ENCODE measurements at places on chromosomes 11 and 22.
A peak's percentile ranks its signal among the peaks of the same experiment; 100 is the strongest.

DNA sequence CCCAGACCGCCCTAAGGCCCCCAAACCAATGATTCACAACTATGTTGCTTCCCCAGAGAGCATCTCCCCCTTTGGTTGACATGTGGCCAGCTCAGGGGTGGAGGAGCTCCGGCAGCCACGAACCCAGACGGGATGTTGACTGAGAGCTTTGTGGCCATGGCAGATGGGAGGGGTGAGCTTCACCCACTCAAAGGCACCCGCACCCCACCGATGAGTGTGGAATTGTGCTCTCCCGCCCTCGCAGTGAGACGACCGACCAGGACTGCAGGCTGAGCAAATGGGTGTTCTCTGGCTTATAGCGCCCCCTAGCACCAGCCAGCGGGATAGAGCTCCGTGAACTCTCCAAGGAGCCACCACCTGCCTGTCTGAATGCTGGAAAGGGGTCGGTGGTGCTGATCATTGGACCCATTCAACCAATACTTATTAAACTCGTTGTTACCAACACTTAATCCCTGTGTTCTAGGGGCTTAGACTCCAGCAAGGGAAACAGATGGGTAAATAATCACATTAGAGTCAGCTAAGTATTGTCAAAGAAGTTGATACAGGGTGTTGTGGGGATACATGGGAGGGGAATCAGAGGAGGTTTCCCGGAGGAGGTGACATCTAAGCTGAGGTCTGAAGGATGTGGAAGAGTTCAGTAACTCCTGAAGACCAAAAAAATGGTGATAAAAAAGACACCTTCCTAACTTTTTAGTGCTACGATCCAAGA lies 4.5 kb upstream of the TIMP3 start:
- peak; percentile 85 for DNase-seq

DNA sequence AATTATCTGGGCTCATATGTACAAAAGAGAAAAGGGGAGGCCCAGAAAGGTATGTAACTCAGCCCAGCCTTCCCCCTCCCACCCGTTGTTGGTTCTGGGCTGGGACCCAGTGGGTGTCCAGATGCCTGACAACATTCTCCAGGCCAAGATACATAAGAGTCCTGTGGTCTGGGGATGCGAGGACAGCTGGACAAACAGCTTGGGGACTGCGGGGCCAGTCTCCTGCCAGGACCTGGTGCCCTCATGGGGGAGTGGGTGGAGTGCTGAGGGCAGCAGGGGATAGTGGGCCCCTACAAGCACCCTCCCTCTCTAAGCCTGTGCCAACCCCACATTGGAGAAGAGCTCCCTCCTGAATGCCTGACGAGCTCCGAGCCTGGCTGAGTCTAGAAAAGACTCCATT lies 3.5 kb upstream of the SLC22A6 start:
- no peak for DNase-seq

GRCh38 chr11:61281581-61282250 lies 13.4 kb downstream of the VWCE start:
- peak; percentile 63 for DNase-seq

- DNase-seq = no peak
Observed at GRCh38 chr22:36022162-36022561, 6.5 kb downstream of the RBFOX2 start.

GRCh38 chr11:96219981-96220623 lies 122.9 kb downstream of the MAML2 start:
- no peak for DNase-seq

GRCh38 chr11:1401656-1402221 lies 12.0 kb downstream of the BRSK2 start:
- peak; percentile 85 for DNase-seq
